ENCODE measurements at places on chromosomes 7 and 10.
A peak's percentile ranks its signal among the peaks of the same experiment; 100 is the strongest.

DNA sequence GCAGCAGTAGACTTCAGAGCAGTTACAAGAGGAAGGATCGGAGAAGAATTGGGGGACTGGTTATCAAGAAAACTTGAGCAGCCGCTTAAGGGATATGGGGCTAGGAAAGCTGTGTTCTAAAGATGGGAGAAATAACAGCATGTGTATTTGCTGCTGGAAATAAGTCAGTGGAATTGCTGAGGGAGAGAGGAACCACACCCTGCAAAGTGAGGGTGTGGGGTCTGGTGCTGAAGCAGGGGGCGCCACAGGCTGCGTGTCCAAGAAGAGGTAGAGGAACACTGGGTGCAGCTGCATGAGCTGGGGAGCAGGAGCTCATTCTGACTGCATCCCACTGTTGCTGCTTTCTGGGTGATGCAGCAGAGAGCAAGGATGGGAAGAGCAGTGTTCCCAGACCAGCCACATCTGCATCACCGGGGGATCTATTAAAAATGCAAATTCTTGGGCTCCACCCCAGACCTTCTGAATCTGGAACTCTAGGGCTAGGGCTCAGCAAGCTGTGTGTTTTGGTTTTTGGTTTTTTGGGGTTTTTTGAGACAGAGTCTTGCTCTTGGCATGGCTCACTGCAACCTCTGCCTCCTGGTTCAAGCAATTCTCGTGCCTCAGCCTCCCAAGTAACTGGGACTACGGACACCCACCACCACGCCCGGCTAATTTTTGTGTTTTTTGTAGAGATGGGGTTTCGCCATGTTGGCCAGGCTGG lies 97.1 kb upstream of the DNAJB6 start:
- no peak for DNase-seq

DNA sequence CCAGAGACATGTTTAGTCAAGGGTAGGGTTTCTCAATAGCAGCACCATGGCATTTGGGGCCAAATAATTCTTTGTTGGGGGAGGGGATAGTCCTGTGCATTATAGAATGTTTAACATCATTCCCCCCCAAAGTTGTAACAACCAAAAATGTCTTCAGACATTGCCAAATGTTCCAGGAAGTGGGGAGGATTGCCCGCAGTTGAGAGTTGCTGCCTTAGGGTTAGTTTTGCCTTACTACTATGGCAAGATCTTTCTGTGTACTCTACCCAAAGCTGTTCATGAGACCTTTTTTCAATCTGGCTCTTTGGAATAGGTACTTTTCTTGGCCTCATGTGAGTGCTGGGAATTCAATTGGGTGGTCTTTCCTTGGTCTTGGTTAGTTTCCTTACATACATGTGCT lies 34.1 kb downstream of the SAMD8 start:
- DNase-seq, result no peak

- no peak for DNase-seq
Measured at GRCh38 chr10:52895059-52895458, 122.5 kb upstream of the MBL2 start.

DNA sequence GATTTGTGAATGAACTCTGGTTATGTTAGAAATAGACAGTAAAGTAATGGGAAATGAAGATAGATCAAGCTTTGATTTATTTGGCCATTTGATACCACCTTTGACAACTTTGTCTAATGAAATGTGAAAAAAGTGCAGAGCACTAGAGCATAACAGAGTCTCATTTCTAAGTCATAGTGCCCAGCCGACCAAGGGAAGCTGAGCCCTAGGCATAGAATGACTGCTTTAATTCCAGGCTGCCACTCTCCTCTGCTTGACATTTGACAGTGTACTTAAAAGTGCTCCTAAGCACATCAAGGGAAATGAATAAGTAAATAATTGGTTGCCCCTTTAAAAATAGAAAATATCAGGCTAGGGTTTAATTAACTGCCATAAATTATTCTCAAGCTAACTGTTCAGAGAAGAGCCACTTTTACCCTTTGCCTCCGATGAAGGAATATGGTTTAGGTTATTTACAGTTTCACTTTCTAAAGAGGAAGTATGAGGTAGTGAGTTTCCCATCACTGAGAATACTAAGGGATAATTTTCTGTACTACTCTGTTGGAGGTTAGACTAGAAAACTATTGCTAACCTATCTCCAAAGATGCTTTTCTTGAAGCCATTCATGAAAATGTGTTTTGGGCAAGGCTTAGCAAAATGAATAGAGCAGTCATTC lies 591.6 kb downstream of the REEP3 start:
- DNase-seq, result no peak

- DNase-seq, result no peak
Measured at GRCh38 chr7:101832685-101833375, 15.4 kb downstream of the CUX1 start.

DNA sequence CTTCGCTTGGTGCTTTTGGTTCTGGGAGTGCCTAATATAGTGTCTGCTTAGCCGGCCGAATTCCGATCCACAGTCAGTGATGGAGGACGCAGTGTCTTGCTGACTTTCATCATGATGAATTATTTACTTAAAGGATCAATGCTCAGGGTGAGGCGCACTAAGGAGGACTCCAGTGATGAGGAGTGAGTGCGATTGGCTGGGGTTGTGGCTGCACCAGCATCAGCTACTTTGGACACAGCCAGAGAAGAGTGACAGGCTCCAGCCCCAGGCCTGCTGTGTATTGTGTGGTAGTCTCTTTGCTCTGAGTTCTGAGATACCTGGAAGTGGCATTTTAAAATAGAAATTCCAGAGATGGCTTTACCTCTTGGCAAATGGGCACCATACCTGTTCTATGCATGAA lies 73.3 kb upstream of the ANLN start:
- no peak for DNase-seq

DNA sequence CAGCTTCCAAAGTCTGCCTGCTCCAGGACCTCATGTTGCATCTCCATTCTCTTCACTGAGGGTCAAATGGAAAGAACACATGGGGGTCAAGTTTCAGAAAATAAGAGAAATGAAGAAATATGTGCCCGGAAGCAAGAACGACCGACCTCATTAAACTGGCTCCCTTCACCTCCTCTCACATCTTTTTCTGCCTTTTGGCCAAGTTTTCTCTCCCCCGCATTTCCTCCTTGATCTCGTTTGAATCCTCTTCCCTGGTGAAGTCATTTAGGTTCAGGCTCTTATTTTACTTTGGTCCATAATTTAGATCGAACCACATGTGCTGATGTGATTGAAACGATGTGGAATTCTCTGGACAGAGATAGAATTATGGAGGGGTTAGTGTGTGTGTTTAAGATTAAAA lies 44.2 kb downstream of the EGFR start:
- DNase-seq, result no peak

DNA sequence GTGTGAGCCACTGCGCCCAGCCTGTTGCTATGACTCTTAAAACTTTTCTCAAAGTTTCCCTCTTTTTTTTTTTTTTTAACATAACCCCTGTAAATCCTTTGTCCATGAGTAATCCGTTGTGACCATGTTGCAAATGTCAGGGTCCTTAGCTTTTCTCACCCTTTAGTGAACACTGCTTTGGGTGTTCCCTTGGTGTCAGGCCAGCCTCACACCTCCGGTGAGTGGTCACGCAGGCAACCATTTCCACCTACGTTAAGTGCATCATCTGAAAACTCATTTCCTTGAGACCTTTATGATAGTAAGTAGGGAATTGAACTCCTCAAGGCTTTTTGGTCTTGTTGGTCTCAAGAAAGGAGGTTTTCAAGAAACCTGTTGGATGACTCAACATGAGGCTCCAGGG lies 41.3 kb upstream of the OPN4 start:
- DNase-seq, result no peak

- no peak for DNase-seq
Measured at GRCh38 chr10:116324227-116324950, at the start of gene CCDC172. CCDC172 (plus strand) TSS chr10:116324448; CDS start chr10:116325012, 564 bp downstream.

DNA sequence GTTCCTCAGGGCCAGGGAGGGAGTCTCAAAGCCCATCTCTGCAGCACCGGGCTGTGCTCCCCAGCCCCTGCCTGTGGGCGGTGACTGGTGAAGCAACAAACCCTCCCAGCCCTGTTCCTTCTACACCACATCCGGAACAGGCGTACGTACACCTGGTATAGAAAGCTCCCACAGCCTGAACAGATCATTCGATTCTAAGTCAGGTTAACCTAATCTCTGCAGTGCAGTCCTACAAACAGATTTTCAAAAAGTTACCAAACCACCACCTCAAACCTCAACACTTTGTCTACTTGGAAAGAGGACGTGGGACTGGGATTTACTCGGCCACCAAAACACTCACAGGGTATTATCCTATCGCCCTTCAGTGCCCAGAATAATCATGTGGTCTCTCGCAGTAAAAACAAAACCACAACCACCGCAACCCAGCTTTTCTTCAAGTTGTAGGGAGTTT lies 238.4 kb downstream of the DIP2C start:
- DNase-seq, result peak; percentile 46

DNA sequence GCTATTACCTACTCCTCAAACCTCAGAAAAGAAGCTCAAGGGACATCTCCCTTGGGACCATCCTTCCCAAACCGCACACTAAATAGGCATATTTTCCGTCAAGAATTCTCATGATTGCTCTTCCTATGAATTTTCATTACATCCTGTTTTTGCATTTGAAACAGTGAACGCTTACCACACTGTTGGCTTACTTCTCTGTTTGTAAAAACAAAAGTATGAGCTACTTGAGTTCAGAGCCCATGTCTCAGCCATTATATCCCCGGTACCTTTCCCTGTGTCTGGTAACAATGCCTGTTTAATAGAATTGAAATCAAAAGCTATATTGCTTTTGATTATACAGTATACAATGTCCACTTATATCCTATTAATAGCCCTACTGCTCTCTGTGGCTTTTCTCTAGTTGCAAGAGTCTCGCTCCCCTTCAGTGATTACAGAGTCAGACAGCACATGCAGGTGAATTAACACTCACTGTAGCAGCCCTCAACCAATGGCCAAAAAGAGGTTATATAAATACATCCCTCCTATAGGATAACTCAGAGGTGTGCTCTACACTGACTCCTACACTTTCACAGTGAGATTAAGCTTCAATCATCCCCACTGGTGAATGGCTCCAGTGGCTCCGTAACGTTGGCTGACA lies 264.4 kb downstream of the SORCS1 start:
- no peak for DNase-seq

DNA sequence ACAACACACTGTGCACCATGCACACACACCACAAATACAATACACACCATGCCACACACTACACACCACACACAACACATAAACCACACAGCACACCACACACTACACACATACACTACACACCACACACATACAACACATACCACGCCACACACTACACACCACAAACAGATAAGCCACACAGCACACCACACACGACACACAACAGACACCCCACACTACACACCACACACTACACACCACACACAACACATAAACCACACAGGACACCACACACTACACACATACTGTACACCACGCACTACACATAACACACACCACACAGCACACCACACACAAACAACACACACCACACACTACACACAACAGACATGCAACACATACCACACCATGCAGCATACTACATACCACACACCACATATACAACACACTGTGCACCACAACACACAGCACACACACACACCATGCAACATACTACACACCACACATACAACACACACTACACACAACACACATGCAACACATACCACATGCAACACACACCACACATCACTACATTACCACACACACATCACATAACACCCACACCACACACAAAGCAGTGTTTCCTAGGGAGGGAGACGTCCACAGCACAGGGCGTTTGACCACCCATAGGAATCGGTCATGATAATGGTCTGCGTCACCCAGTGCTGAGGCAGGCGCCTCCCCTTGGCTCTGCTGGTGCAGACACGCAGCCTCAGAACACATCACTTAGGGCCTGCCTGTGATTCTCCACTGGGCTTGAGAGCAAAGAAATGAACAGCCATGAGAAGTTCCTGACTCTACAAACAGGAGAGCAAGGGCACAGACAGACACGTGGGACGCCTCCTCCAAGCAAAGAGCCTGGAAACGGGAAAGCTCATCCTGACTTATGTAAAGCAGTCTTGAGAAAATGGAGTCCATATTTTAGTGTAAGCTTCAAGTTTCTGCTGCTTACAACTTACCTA lies 458.3 kb downstream of the PTPRN2 start:
- DNase-seq, result no peak

GRCh38 chr7:65444899-65445823 lies 71.5 kb downstream of the ZNF92 start:
- no peak for DNase-seq

- DNase-seq, result no peak
Measured at GRCh38 chr7:26487780-26488515, 196.3 kb downstream of the SNX10 start.

DNA sequence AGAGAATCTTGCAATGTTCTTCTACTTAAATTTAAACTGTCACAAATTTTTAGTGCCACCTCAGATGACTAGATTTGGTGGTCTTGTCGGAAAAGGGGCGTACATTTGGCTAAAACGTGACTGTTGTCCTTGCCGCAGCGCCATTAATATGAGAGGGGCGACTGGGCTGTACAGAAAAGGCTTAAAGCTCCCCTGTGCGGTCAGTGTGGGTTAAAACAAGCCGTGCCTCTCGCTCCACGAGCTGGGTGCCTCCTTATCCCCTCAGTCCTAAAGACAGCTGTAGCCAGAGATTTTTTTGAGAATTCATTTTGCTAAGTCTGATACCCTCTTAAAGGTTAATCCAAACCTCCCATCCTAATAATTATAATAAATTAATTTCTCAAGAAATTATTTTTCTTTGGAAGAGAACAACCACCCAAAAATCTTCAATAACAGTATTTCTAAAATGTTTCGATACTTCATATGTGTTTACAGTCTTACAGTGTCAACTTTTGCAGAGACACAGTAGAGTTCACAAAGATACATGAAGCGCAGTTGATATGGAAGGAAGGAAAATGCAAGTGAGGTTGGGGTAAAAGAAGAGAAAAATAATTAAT lies 68.6 kb downstream of the C7orf25 start:
- no peak for DNase-seq
